ENCODE measurements at places on chromosomes 3 and 15.

DNA sequence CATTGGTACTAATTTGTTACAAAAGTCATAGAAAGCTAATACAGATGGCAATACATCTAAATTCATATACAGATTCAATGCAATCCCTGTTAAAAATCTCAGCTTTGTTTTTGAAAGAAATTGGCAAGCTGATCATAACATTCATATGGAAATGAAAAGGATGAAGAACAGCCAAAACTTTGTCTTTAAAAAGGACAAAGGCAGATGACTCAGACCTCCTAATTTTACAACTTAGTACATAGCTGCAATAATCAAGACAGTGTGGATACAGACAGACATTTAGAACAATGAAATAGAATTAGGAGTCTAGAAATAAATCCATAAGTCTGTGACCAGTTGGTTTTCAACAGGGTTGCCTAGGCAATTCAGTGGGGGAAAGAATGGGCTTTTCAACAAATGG lies 63.3 kb downstream of the AQP9 start:
- DNase-seq: no peak

DNA sequence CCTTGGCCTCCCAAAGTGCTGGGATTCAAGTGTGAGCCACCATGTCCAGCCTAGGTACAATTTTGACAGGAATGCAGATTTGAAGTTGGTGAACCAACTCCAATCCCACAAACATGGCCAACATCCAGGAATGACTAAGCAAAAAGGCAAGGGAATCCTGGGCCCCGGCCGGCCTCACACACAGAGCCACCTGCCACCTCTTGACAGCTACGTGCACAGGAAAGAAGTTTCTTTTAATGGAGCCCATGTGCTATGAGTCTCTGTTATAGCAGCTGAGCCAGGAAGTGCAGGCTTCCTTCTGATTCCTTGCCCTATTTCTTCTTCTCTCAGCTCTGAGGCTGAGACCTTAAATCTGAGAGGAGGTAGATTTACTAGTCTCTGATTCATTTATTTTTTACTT lies 8.8 kb downstream of the TMEM40 start:
- DNase-seq: no peak

DNA sequence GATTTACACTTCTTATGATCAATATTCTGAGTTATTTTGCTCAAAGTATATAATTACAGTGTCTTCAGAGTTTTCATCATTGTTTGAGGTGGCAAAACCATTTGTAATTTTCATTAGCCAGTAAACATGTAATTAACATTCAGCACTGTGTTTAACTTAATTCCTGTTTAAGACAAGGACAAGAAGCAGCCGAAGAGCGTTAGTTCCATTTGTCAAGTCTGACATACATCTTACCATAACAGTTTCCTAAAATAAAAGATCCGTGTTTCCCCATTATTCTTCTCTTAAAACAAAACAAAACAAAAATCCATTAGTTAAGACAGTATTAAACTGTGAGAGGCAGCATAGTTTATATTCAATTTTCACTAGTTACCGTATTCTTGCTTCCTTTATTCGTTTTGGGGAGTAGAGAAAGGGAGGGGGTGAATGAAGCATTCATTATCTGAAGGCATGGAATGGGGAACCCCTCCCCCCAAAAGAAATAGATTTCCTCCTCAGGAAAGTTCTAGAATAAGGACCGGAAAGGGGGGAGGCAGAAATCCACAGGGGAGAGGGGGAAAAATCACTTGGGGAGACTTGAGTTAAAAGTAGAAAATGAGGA lies 5.5 kb upstream of the NR2F2 start:
- no peak for DNase-seq

DNA sequence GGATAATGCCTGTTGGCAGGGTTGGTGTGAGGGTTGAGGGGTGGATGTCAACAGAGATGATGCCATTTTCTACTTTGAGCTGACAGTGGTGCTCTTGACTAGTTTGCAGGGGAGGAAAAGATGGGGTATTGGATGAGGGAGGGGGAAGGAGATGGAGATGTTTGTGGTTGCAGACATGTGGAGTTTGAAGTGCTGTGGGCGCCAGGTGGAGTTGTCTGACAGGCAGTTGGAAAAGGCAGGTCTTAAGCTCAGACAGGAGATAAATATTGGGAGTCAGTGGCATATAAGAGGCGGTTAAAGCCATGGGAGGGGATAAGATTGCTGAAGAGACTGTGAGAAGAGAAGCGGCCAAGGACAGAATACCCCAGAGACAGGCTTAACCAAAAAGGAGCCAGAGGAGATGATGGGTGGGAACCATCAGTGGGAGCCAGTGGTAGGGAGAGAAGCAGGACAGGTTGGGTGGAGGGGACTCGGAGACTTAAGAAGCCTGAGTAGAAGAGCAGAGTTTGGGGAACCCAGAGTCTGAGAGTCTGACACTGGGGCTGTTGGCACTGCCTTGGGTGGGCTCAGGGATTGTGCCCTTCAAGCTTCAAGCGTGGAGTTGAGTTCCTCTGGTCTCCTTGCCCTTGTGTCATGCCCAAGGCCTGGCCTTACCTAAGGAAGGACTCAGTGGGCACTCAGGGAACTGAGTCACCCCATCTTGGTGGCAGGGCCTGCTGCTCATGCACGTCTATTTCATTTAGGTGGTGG lies 13.9 kb downstream of the COPG1 start:
- DNase-seq: no peak

DNA sequence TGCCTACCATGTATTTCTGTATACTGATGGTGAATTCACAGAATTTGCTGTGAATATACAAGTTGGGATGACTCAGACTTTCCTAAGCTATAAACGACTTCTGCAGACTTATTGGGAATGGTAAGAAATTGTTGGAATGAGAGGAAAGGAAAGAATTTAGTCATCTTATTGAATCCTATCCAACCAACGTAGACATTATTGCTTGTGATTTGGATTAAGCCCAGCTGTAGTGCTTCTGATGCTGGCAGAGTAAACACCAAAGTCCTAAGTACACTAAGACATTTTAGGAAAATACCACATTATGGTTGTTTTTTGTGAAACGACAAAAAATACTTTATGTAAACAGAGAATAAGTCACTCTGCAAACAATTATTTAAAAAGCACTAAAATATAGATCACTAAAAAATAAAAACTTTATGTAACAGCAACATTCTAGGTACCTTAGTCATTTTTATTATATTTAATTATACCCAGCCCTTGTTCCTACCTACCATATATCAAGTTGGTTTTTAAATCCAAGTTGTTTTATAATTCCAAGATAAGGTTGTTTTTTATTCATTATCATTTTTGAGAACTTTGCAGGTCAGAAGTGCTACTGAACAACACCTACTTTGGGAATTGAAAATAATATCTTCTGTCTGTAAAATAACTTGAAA lies 99.2 kb upstream of the MLF1 start:
- DNase-seq: no peak

- no peak for DNase-seq
Observed at GRCh38 chr15:93041159-93041547, 47.9 kb downstream of the RGMA start.

- DNase-seq: no peak
Observed at GRCh38 chr3:177516158-177517011, 319.1 kb upstream of the TBL1XR1 start.

- no peak for DNase-seq
Observed at GRCh38 chr3:79424811-79425210, 343.0 kb downstream of the ROBO1 start.

- DNase-seq: no peak
Observed at GRCh38 chr15:99503411-99503810, 62.4 kb upstream of the MEF2A start.

DNA sequence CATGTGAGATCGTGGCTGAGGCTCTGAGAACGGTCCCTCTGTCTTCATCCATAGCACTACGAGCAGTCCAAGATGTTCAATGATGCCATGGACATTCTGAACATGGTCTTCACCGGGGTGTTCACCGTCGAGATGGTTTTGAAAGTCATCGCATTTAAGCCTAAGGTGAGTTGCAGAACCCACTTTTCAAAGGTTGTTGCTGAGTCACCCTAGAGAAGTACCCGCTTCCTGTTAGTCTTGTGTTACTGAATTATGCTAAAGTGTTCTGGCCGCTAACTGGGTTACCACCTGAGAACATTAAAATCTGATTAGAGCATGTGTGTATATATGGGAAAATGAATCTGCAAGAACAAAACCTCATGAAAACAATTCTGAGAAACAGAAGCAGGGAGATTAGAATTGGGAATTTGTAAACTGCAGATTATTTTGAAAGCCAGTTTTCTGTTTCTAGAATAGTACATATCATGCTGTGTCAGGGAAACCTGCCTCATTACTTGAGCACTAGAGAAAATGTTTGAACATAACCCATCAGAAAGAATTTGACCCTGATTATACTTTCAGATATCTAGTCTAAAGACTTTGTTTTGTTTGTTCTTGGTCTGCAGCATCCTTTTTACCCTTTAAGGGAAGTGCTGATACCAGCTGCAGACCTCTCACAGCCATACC lies 92.6 kb downstream of the CHDH start:
- peak; percentile 51 for DNase-seq

GRCh38 chr3:149512073-149512782 lies 37.7 kb downstream of the TM4SF4 start:
- DNase-seq: no peak

DNA sequence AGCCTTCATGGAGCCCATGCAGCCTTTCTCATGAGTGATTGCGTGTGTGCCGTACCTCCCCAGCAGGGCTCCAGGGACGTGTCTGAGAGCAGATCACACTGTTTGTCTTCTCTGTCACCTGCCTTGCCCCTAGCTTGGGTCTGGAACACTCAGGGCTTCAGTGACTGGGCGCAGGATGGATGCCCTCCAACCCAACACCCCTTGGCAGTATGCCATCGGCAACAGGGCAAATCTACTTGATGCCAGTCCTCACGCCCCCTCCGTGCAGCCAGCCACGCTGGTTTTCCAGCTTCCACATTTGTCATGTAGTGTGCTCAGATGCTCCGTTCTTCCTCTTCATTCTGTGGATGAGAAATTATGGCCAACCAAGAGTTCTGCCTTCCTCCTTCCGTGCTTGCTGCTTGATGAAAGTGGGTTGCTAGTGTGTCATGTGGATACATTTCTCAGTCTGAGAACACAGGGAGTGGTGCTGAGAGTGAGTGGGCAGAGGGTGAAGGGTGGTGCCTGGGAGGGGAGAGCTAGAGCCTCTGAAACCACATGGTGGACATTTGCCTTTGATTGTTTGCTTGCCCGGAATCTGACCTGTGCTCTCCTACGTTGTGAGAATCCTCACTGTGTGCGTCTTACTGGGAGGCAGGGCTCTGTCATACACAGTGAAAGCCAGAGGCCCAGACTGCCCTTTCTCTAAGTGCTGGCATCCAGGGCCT lies 97.2 kb downstream of the FAM43A start:
- no peak for DNase-seq

DNA sequence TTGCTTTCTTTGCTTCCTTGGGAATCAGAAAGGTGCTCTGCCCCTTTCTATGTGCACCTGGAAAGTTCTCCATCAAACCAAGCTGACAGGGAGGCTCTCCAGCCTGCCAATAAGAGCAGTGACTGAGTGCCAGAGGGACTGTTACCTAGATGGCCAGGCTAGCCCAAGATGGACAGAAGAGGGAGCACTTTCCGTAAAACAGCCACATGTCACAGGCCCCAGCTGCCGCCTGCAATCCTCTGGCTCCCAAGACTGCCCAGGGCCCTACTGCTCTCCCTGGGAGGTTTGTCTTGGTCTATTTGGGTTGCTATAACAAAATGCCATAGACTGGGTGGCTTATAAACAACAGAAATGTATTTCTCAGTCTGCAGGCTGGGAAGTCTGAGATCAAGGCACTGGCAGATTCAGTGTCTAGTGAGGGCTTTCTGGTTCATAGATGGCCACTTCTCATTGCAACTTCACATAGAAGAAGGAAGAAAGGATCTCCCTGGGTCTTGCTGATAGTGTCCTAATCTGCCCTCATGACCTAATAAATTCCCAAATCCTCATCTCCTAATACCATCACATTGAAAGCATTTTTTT lies 72.3 kb downstream of the TAMM41 start:
- DNase-seq: no peak

- DNase-seq: no peak
Observed at GRCh38 chr15:78641102-78641748, at the start of gene CHRNB4. CHRNB4 (minus strand) TSS chr15:78641210; CDS start chr15:78641133, 77 bp downstream.

DNA sequence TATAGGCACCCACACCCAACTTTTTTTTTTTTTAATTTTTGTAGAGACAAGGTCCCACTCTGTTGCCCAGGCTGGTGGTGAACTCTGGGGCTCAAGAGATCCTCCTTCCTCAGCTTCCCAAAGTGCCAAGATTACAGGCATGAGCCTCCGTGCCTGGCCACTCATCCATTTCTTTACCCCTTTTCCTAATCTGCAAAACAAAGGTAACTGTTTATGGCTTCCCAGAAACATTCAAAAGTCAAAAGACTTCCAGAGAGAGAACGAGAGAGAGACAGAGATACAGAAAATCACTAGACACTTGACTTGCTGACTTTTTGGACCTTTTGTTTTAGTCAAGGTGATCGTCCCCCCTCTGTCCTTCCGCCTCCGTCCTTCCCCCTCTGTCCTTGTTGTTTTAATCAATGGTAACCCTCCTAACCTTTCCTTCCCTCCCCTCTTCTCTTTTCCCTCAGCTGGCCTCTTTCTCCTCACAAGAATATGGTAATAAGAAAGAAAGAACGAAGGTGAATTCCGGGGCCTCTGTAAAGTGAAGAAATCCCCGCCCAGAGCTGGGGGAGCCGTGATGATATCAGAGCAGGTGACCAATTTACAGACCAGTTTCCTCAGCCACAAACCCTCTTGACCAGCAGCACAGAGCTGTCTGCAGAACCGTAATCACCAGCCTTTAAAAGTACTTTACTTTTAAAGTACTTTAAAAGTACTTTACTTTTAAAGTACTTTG lies 21.9 kb downstream of the KLHL6 start:
- DNase-seq: no peak
